ENCODE measurements at places on chromosomes 7 and 10.

- no peak for DNase-seq
Measured at GRCh38 chr7:74482629-74483401, 29.1 kb downstream of the GTF2IRD1 start.

- DNase-seq, result no peak
Measured at GRCh38 chr7:157744786-157745601, 408.2 kb downstream of the DNAJB6 start.

GRCh38 chr7:88217675-88218428 is 2.0 kb downstream of the SRI start:
- DNase-seq, result no peak

DNA sequence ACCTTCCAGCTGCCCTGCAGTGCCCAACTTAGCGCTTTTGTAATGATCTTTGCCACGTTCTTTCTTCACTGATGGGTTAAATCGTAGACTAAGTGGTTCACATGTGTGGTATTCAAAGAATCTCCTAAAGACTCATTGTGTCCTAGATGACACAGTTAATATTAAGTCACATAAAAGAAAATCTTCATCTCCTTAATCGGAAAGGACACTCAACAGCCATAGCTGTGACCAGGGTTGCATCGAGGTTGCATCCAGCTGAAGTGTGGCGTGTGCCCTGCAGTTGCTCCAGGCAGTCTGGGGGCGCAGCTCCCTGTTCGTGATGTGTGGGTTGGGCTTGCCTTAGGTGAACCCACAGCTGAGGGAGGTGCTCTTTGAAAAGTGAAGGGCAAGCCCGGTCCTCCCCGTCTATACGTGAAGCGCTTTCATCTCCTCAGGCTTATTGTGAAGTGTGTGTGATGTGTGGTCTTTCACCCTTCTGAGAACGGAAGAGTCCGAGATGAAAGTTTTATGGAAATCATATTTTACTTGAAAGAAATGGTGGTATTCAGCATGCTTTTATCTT is 122.7 kb downstream of the TRRAP start:
- DNase-seq, result no peak

DNA sequence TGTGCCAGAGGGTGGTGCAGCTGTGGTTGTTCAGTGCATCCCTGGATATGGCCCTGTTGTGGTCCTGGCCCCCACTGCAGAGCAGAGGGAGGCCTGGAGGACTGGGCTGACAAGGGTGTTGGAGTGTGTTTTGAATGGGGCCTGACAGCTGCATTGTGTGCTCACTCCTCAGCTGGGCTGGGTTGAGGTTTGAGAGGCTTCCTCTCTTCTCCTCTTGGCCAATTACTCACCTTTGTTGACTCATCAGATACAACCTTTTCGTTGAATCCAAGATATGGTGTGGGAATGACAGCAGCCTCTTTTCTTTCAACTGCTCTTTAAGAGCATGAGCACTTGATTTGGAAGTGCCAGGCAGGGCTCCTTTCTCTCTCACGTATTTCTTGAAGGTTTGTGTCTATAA is 228.5 kb upstream of the COBL start:
- DNase-seq, result no peak

DNA sequence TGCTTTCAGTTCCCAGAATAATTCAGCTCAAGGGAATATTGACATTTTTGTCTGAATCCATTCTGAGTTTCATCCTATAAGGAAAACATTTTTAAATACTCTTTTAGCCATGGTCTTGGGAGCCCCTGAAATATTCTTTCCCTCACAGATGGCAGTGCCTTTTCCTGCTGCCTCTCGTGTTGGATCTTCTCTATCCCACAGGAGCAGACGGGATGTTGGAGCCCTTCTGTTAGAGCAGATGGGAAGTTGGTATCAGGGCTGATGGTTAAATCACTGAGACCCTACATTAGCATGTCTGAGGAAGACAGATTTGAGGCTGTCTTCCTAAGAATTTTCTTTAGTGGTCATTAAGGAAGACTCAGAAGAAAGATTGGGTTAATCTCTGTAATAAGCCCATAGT is 737.8 kb downstream of the LRMDA start:
- DNase-seq, result no peak

DNA sequence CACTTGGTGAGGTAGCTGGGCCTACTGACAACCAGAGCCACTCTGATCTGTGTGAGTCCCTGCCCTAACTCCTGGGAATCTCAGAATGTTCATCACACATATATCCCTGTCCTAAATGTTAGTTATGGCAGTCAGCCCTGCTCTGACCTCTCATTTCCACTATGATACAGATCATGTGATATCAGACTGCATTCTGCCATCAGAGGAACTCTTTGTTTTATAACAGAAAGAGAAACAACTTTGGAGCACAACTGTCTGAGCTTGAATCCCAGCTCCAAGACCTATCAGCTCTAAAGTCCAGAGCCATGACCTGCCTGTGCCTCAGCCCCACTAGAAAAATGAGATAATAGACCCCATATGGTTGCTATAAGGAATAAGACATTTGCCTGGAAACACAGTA is 54.6 kb upstream of the ABCB4 start:
- no peak for DNase-seq

GRCh38 chr10:11757821-11758463 is 15.8 kb downstream of the ECHDC3 start:
- peak; percentile 81 for DNase-seq

- DNase-seq, result no peak
Measured at GRCh38 chr7:141208539-141208938, 134.7 kb downstream of the TMEM178B start.

GRCh38 chr10:20817116-20817515 is 80.0 kb downstream of the NEBL start:
- no peak for DNase-seq

GRCh38 chr10:13815756-13816155 is 229.0 kb downstream of the PRPF18 start:
- no peak for DNase-seq

DNA sequence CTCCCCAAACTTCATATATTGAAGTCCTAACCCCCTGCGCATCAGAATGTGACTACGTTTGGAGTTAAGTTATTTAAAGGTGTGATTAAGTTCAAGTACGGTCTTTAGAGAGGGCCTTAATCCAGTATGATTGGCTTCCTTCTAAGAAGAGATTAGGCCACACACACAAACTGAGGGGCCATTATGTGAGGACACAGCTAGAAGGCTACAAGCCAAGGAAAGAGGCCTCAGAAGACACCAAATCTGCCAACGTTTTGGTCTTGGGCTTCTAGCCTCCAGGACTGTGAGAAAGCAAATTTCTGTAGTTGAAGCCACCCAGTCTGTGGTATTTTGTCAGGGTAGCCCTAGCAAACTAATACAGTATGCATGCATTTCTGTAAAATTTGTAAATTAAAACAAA is 41.7 kb downstream of the REEP3 start:
- no peak for DNase-seq

DNA sequence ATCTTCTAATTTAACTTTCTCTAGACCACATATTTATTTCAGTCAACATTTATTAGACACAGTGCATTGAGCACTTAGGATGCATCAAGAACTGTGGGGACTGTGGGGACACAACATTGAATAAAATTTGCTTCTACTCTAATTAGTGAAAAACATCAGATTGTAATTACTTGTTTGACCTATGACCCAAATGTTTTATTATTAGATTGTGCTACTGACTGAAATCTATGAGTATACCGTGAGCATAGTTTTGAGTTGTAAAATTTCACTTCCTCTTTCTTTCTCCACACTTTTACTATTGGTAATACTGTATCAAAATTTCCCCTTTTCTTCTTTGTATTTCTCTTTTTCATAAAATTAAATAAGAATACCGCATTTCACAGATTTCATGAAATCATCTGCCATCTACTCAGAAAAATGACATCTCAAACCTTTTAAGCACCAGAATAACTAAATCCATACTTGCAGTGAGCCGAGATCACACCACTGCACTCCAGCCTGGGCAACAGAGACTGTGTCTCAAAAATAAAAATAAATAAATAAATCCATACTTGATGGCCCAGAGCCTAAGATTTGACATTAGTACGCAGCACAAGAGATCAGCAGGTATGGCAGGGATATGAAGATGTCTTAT is 25.4 kb upstream of the INPP5F start:
- DNase-seq, result no peak

GRCh38 chr7:105996860-105997737 is 34.0 kb downstream of the CDHR3 start:
- no peak for DNase-seq

DNA sequence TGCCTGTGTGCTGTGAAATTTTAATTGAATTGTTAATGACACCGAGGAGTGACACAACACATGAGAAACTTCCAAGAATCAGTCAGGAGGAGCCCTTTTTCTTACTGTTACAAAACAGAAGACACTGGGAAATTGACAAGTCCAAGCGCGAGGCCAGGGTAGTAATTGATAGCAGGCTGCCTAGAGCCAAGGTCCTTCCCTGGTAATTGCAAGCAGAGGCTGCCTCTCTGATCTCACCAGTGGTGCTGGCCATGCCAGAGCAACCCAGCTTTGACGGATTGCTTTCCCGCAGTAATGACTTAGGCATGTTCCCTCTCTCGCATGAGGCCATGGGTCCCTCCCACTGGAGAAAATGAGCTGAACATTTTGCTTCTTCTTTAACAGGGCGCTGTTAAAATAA is 111.5 kb downstream of the LRMDA start:
- no peak for DNase-seq

- no peak for DNase-seq
Measured at GRCh38 chr10:76675951-76676587, 961.5 kb downstream of the KCNMA1 start.

GRCh38 chr7:17108049-17108584 is 190.3 kb upstream of the AHR start:
- DNase-seq, result no peak

DNA sequence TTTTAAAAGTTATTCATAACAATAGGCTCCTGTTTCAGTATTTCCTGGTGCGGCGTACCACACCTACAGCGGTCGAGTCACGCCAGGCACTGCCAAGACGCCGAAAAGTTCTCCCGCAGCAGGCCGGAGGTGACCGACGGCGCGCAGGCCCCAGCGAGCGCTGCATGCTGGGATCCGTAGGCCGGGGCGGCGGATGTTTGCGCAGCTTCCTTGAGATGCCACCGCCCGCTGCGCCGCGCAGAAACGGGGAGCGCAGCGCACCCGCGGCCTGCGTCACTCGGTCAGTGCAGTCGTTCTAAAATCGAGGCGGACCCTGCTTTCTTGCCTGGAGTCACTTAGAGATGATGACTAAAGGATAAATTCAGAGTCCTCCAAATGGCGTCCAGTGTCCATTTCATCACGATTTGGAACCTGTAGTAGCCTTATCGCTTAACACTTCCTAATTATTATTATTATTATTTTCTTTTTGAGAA is 1.3 kb upstream of the KIF11 start:
- DNase-seq, result peak; percentile 90

GRCh38 chr10:1628757-1629156 is 108.6 kb downstream of the ADARB2 start:
- DNase-seq, result no peak

DNA sequence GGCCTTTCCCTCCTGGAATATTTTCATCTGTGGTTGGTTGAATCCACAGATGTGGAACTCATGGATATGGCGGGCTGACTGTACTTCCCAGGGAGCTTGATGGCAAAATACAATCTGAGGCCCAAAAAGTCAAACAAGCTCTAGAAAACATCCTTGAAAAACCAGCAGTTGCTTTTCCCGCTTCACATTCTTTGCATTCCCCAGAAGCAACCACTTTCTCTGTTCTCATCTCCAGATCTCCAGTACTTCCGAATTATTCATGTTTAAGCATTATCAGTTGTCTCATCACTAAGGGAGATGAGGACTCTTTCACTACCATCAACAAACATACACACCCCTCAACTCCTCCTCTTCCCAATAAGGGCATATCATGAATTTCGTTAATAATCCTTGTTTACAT is 55.3 kb downstream of the KIF5B start:
- DNase-seq, result no peak

GRCh38 chr10:109887243-109887642 is 36.1 kb downstream of the XPNPEP1 start:
- DNase-seq, result no peak

DNA sequence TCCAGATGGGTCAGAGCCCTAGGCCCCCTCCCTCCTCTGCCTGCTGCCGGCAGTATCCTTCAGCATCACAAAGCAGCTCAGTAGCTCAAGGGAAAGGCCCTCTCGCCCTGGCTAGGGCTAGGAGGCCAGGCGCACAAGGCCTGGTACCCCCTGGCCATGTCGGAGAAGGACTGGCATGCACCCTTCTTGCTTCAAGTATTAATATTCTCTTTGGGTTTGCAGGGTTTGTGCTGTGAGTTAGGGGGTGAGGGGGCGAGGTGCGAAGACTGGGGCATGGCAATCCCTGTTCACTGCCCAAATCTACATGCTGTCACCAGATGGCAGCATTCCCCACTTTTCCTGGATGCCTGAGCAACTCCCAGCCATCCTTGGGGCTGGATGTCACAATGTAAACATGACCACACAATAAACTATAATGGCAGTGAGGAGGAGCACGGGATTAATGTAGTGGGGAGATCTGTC is 105.2 kb downstream of the NEURL1 start:
- DNase-seq, result no peak

GRCh38 chr10:7192831-7193361 is 217.9 kb downstream of the SFMBT2 start:
- DNase-seq, result peak; percentile 52

- DNase-seq, result no peak
Measured at GRCh38 chr7:55343860-55344606, 21.1 kb upstream of the LANCL2 start.

GRCh38 chr10:46558392-46559185 is 2.1 kb upstream of the GPRIN2 start:
- peak; percentile 1 for DNase-seq

GRCh38 chr10:88647061-88647615 is 17.1 kb upstream of the LIPF start:
- no peak for DNase-seq

DNA sequence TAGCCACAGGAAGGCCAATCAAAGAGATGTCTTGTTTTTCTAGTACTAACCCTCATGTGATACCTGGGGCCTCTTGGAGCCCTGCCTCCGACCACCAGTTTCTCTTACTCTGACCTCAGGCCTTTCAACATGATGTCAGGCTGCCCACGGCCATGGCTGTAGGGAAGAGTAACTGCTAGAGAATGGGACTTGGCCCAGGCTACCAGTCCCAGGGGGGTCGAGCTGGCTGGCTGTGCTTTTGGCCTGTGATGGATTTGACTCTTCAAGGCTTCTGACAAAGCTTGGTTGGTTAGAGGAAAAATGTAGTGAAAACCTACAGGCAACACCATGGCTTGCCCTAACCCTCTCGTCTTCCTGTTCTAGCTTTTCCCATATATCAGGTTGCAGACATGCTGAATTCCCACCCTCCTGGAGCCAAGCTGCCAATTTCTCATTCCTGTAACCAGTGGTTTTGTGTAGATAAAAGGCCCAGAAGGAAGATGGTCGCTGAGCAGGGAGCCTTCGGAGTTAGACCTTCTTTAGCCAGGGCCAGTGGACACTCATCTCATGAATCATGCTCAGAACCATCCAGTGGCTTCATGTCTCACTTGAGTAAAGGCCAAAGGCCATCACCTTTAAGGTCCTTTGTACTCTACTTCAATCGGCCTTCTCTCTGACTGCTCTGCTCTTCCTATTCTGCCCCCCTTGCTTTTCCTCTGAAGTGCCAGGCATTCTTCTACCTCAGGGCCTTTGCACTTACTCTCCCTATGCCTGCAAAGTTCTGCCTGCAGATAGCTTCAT is 19.7 kb downstream of the SUFU start:
- no peak for DNase-seq

- DNase-seq, result no peak
Measured at GRCh38 chr7:75762350-75762917, 9.6 kb downstream of the CCL26 start.

GRCh38 chr10:13402021-13402420 is 53.9 kb upstream of the SEPHS1 start:
- DNase-seq, result no peak
